Esophagus squamous epithelium (tissue), 5 donors: ENCODE measurements at places on chromosomes 7 and 10. TPM values are rescaled to one million over a fixed set of nuclear protein-coding genes. Genes with fewer than 3 reads are reported as not detected.

DNA sequence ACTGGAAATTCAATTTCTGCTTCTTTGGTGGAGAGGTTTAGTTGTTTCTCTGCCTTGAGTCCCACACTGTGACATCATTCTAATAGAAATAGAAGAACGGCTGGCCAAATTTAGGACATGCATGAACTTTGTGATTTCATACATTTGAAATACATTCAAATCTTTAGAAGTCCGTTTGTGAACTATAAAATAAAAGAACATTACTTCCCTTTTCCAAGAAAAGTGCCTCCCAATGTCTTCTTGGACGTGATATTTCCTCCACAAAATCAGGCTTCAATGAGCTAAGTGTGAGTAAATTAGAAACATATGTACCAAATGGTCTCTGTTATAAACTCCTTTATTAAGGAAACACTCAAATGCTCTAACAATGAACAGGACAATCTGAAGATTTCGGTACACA is 314.5 kb upstream of the AKR1E2 start:
- no peak for DNase-seq
- H3K36me3 ChIP-seq = no peaks in the 10 kb centered on the region
- H3K4me3 ChIP-seq = no peak overlapping the region

GRCh38 chr10:81288544-81288943 is 586.5 kb upstream of the NRG3 start:
- no peaks in the 10 kb centered on the region for H3K27me3 ChIP-seq
- no peak overlapping the region for H3K27ac ChIP-seq
- no peaks in the 10 kb centered on the region for H3K4me1 ChIP-seq
- H3K36me3 ChIP-seq = no peaks in the 10 kb centered on the region

GRCh38 chr7:156886020-156886795 is 6.8 kb downstream of the LMBR1 start:
- H3K27ac ChIP-seq = no peak overlapping the region
- no peak for DNase-seq
- no peaks in the 10 kb centered on the region for H3K27me3 ChIP-seq
- no peak overlapping the region for H3K4me3 ChIP-seq

- no peak overlapping the region for H3K27ac ChIP-seq
- H3K27me3 ChIP-seq = no peaks in the 10 kb centered on the region
- no peak for DNase-seq
- H3K4me1 ChIP-seq = no peaks in the 10 kb centered on the region
Measured at GRCh38 chr10:8133146-8133545, 78.7 kb downstream of the GATA3 start.

The ZMIZ2 gene
- 25.4 TPM for total RNA-seq

- no peaks in the 10 kb centered on the region for H3K27me3 ChIP-seq
- no peaks in the 10 kb centered on the region for H3K36me3 ChIP-seq
- H3K27ac ChIP-seq = no peak overlapping the region
- no peak overlapping the region for H3K4me3 ChIP-seq
Measured at GRCh38 chr7:7581531-7582179, 15.0 kb downstream of the MIOS start.

The NPFFR1 gene
- not detected for total RNA-seq

The ADCY1 gene
- total RNA-seq = 1.9 TPM

- no peaks in the 10 kb centered on the region for H3K4me1 ChIP-seq
- H3K27ac ChIP-seq = no peak overlapping the region
Measured at GRCh38 chr7:56188823-56189346, 72.7 kb upstream of the NUPR2 start.

The CFAP58 gene
- total RNA-seq = 0.13 TPM

The UCMA gene
- not detected for total RNA-seq

DNA sequence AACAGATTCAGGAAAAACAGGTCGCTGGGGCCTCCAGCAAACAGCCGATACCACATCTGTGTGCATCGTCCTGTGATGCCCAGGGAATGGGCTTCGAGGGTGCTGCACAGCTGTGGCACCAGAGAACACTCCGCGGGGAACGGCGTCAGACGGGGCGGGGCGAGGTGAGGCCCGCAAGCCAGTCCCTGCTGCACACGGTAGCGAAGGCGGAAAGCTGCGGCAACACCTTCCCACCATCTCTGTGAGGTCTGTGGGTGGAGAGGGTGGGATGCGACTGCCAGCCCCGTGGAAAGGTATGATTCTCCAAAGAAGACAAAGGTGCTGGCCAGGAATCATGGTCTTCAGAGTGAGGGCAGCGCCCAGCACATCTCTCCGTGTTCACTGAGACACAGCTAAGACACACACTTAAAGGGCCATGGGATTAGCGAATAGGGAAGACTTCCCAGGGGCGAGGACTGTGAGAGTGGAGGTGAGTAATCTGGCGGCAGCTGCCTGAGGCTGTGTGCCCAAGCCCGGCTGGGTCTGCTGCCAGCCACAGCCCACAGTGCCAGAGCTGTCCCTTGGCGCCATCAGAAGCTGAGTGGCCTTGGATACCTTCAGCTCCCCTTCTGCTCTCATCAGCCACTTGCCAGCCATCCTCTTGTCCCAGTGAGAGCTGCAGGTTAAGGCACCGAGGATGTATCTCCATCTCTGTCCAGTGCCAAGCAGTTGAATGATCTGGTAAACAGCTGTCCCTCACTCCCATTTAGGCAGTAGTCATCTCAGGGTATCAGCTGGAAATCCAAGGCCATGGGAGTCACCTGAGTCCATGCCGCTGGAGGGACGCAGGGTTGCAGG is 17.6 kb downstream of the PRKAG2 start:
- H3K4me3 ChIP-seq = no peak overlapping the region
- no peaks in the 10 kb centered on the region for H3K27me3 ChIP-seq
- no peak overlapping the region for H3K27ac ChIP-seq
- H3K36me3 ChIP-seq = peaks cover 9% of the 10 kb centered on the region
- peaks cover 11% of the 10 kb centered on the region for H3K4me1 ChIP-seq

DNA sequence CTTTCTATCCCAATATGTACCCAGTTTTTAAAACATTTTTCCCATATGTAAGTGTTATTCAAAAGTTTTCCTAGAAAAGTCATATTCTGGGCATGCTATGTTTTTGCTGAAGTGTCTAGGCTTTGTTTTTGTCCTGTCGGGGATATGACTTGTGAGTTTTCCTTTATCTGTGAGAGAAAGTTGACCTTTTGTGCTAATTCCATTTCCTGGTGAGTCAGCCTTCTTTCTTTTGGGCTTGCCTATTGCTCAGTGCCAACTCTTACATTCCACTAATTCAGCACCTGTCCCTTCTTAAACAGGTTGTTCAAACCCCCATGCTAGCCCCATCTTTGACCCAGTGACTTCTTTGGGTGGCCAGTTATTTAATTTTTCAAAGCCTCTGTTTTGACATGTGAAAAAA is 146.2 kb downstream of the AHR start:
- DNase-seq = no peak
- no peak overlapping the region for H3K27ac ChIP-seq
- peaks cover 8% of the 10 kb centered on the region for H3K4me1 ChIP-seq
- H3K4me3 ChIP-seq = no peak overlapping the region
- H3K36me3 ChIP-seq = no peaks in the 10 kb centered on the region
- H3K27me3 ChIP-seq = no peaks in the 10 kb centered on the region

The FKBP6 gene
- not detected for total RNA-seq

GRCh38 chr10:24495666-24496460 is 227.8 kb downstream of the ARHGAP21 start:
- no peak overlapping the region for H3K27ac ChIP-seq
- no peaks in the 10 kb centered on the region for H3K36me3 ChIP-seq
- H3K4me3 ChIP-seq = no peak overlapping the region
- peaks cover 14% of the 10 kb centered on the region for H3K4me1 ChIP-seq

GRCh38 chr7:151099486-151100211 is 13.4 kb downstream of the AGAP3 start:
- no peaks in the 10 kb centered on the region for H3K27me3 ChIP-seq
- H3K36me3 ChIP-seq = no peaks in the 10 kb centered on the region
- H3K4me3 ChIP-seq = no peak overlapping the region
- H3K4me1 ChIP-seq = no peaks in the 10 kb centered on the region

DNA sequence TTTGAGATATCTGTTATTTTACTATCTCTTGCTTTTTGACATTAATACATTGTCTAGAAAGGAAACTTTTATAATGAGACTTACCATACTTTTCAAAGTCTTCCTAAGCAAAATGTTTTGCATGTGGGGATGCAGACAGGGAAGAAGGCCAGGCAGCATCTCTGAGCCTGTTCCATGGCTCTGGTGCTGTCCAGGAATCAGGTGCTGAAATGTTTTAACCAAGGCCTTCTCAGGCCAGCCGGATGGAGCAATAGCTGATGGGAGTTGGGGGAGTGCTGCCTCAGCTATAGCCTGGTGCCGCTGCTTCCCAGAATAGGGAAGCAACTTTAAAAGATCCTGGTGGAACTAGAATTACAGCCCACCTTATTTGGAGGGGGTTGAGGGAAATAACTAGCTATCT is 38.5 kb downstream of the CRTAC1 start:
- no peak overlapping the region for H3K4me3 ChIP-seq
- no peaks in the 10 kb centered on the region for H3K4me1 ChIP-seq
- no peak for DNase-seq
- H3K27ac ChIP-seq = no peak overlapping the region

The IGFBP3 gene
- total RNA-seq = 68.4 TPM

DNA sequence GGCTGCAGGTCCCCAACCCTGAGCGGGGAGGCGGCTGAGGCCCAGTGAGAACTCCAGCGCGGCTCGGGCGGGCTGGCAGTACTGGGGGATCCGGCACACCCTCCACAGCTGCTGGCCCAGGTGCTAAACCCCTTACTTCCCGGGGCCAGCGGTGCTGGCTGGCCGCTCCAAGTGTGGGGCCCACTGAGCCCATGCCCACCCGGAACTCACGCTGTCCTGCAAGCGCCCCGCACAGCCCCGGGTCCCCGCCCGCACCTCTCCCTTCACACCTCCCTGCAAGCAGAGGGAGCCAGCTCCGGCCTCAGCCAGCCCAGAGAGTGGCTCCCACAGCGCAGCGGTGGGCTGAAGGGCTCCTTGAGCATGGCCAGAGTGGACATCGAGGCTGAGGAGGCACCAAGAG is 25.0 kb downstream of the RNF133 start:
- no peaks in the 10 kb centered on the region for H3K27me3 ChIP-seq
- peaks cover 3% of the 10 kb centered on the region for H3K4me1 ChIP-seq
- no peaks in the 10 kb centered on the region for H3K36me3 ChIP-seq
- no peak for DNase-seq

DNA sequence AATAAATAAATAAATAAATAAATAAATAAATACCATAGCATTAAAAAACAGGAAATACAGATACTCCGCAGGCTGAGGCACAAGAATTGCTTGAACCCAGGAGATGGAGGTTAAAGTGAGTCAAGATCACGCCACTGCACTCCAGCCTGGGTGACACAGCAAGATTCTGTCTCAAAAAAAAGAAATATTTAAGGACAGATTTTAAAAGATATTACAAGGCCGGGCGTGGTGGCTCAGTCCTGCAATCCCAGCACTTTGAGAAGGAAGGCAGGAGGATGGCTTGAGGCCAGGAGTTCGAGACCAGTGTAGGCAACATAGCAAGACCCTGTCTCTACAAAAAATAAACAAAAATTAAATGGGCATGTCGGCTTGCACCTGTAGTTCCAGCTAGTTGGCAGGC is 17.5 kb upstream of the SNX8 start:
- no peaks in the 10 kb centered on the region for H3K27me3 ChIP-seq
- no peak for DNase-seq
- no peak overlapping the region for H3K27ac ChIP-seq
- no peaks in the 10 kb centered on the region for H3K4me1 ChIP-seq
- H3K4me3 ChIP-seq = no peak overlapping the region

DNA sequence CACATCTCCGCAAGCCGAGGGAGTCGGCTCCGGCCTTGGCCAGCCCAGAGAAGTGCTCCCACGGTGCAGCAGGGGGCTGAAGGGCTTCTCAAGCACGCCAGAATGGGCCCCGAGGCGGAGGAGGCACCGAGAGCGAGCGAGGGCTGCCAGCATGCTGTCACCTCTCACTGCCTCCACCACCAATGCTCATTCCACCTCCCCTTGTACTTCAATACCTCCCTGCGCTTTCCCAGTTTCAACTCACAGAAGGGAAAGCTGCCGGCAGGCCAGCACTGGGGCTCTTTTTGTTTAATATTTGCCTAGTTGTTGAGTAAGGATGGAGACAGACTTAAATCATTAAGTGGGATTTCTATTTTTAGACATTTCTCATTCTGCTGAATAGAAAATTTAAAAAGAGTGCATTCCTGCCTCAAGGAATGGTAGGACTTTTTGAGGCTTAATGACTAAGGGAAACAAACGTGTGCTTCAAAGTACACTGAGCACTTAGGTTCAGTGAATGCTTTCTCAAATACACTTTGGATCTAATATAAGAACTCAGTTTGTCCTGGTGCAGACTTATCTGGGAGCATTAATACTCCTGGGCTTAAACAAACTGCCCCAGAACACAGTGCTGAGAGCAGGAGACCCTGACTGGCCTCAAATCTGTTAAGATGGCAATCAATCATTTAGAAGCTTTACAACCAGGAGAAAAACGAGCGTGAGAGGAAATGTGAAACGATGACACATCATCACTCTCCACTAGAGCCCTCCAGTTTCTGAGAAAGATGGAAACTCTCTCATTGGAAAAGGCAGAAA is 131.2 kb downstream of the RALA start:
- H3K27me3 ChIP-seq = no peaks in the 10 kb centered on the region
- peaks cover 15% of the 10 kb centered on the region for H3K4me1 ChIP-seq
- H3K4me3 ChIP-seq = no peak overlapping the region
- no peak for DNase-seq
- H3K27ac ChIP-seq = peak overlapping the region; percentile 40
